ENCODE measurements at places on chromosomes 16 and 17.

DNA sequence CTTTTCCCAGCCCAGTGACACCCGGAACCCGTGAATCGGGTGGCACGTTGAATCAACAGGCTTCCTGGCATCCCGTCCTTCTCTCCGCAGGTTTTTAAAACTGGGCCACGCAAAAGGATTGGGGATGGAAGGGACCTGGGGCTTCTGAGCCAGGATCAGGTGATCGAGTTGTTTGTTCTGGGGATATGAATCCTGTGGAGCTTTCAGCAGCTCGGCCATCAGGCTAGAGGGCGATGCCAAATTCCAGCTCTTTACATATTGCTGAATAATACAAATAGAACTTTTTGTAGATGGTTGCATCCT, 473 bp downstream of the SUPT6H start:
- DNase-seq = no peak

DNA sequence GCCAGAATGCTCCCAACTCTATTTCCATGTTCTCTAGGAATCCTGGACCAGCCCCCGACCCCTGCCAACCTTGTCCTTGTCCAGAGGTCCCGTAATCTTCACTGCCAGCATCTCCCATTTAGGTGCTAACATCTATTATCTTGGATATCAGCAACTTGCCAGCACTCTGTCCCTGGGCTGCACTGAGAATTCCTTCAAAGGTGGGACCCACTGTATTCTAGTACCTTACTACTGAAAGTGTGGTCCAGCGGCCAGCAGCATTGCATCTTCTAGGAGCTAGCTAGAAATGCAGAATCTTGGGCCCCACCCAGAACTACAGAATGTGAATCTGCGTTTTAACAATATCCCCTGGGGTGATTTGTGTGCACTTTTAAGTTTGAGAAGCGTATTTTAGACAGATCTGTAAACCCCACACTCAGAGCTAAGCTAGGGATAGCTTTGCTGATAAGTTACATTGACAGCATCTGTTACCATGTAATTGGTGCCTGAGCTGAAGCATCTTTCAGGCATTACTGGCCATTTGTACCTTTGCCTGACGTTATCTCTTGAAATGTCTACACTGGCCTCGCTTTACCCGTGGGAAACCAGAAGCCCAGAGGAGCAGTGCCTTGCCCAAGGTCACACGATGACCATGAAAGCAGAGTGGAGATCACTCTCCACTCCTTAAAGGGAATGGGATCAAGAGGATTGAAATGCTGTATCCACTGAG, 8.3 kb downstream of the ABAT start:
- no peak for DNase-seq

DNA sequence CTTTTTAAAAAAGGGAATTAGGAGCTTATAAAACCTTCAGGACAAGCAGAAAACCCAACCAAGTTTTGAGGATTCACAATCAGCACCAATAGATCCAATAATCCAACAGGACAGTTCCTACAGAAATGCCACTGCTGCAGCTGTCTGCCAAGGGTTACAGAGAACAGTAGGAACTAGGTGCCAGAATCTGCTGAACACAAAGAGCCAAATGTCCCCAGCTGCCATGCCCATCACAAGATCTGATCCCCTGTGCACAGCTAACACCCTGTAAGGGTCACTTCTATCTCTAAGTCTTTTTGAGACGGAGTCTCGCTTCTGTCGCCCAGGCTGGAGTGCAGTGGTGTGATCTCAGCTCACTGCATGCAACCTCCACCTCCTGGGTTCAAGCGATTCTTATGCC, 262.3 kb downstream of the STX8 start:
- no peak for DNase-seq

GRCh38 chr17:64938290-64938689, 19.0 kb upstream of the LRRC37A3 start:
- DNase-seq = no peak

- no peak for DNase-seq
Observed at GRCh38 chr16:2031081-2031577, 4.4 kb downstream of the NHERF2 start.

DNA sequence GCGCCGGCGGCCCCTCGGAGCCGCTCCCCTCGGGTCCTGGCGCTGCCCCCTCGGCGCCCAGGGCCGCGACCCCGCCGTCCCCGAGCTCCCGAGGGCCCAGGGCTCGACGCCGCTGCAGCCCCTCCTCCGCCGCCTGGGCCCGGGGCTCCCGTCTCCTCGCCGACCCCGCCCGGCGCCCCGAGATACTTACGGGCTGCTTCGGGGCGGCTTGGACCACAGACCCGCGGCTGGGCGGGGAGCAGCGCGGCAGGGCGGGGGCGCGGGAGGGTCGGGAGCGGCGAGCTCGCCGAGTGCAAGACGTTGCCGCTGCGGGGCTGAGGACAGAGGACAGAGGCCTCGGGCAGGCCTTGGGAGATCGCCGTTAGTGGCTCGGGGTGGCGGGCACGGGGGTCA, 290 bp downstream of the TOB1 start:
- no peak for DNase-seq

GRCh38 chr17:32226886-32227285, 38.7 kb upstream of the RHBDL3 start:
- DNase-seq = no peak

DNA sequence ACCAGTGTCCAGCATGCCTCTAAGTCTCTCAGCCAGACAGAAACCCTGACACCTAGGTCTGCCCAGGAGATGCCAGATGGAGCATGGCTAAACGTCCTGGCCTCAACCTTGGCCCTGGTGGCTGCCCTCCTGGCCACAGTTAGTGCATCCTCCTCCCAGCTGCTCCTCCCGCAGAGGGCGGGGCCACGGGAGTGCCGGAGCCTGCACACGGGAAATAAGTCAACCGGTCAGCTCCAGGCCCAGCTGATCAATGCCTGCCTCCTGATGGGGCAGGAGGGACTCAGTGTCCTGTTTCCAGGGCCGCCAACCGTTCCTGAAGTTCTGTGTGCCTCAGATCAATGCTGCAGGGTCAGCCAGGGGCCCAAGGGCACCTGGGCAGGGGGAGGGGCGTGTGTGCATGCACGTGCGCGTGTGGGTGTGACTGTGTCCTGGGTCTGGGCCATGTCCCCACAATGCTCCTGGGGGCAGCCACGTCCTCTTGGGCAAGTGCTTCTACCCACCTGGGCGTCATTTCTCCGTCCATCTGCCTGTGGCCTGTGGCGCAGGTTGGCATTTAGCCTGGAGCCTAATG, 4.6 kb upstream of the KCNJ12 start:
- no peak for DNase-seq

- no peak for DNase-seq
Observed at GRCh38 chr16:69116256-69116875, 10.9 kb downstream of the HAS3 start.

- no peak for DNase-seq
Observed at GRCh38 chr16:13906168-13907089, 13.5 kb upstream of the ERCC4 start.

- DNase-seq = no peak
Observed at GRCh38 chr16:8355675-8356074, 234.6 kb downstream of the TMEM114 start.

GRCh38 chr17:64466019-64466735, 17.3 kb downstream of the MILR1 start:
- DNase-seq = no peak

- DNase-seq = peak; percentile 39
Observed at GRCh38 chr16:48608871-48609651, 919 bp downstream of the N4BP1 start.

DNA sequence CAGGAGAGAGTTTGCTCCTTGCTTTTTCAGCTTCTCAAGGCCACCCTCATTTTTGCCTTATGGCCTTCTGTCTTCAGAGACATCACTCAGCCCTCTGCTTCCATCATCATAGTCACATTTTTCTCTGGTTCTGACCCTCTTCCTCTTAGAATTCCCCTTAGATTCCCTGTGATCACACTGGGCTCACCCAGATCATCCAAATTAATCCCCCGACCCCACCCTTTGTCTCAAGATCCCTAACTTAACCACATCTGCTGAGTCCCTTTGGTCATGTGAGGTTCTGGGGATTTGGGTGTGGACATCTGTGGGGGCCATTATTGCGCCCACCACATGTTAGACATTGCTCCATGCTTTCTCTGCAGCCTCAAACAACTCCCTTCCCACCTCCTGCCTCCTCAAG, 323.4 kb downstream of the CPPED1 start:
- no peak for DNase-seq

DNA sequence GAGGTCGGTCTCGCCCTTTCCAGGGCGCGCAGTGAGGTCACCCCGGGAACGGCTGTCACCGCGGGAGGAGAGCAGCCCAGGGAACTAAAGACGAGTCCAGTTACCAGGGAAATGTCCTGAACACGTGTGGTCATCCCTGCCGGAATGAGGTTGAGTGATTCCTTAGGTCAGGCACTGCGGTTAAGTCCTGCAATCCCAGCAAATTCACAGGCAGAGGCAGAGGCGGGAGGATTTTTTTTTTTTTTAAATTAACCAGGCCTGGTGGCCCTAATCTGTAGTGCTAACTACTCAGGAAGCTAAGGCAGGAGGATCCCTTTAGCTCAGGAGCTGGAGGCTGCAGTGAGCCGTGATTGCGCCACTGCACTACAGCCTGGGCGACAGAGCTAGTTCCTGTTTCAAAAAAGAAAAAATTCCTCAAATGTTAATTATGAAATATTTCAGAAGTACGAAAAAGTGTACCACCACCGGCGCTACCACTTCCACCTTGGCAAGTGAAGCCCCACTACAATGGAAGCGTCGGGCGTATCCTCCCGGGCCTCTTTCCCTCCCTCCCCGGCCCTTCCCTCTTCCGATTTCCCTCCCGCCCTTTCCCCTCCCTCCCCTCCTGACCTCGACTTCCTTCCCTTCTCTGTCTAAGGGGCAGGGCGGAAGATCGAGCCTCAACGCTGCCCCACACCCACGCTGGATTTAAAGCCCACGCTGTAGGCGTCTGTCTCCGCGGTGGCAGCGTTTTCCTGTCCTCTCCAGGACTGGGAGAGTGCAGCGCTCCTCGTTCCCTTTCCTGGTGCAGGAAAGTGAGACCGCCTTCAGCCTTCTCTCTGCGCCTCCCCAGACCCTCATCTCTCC, 27.3 kb downstream of the SLFN11 start:
- DNase-seq = peak; percentile 35

DNA sequence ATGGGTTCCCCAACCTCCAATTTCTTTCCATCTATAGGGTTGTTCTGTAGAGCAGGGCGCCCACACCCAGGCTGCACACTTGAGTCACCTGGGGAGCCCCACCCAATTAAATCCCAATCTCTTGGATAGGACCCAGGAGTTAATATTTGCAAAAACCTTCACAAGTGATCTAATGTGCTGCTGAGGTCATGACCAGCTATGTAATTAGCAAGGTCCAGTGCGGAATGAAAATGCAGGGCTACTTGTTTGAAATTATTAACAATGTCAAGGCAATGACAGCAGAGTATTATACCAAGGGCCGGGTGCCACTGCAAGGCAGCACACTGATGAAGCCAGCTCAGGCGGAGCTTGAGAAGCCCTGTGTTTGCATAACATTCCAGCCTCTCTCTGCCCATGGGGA, 302.7 kb downstream of the MAF start:
- DNase-seq = no peak

- DNase-seq = no peak
Observed at GRCh38 chr16:84058664-84059063, 16.1 kb upstream of the SLC38A8 start.
